Erythroblast (primary cell): ENCODE measurements at places on chromosomes 13 and 19.

- no peak for DNase-seq
Observed at GRCh38 chr13:79918620-79919019, 422.3 kb downstream of the SPRY2 start.

DNA sequence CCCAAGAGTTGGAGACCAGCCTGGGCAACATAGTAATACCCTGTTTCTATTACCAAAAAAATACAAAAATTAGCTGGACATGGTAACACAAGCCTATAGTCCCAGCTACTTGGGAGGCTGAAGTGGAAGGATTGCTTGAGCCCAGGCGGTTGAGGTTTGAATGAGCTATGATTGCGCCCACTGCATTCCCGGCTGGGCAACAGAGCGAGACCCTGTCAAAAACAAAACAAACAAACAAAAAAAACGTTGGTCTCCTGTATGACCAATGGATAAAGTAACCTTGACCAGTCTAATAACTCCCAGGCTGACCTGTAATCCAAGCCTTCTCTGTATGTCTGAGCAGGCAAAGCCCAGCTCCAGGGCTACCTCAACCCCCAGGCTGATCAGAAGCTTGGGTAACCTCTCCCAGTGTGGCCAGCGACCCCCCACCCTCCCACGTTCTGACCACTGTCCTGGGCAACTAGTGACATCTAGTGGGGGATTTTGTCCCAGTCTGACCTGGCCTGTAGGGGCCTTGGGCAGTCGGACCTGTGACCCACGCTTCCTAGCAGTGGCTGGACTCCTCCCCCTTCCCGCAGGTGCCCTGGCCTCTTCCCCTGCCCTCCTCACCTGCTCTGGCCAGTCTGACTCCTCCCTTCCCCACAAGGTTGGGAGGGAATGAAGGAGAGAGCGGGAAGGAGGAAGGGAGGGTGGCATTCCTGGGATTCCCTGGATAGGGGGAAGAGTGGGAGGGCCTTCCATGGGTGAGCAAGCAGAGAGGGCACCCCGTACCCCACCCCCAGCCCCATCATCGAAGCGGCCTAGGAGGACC lies 1.0 kb upstream of the BCAM start:
- DNase-seq: no peak

DNA sequence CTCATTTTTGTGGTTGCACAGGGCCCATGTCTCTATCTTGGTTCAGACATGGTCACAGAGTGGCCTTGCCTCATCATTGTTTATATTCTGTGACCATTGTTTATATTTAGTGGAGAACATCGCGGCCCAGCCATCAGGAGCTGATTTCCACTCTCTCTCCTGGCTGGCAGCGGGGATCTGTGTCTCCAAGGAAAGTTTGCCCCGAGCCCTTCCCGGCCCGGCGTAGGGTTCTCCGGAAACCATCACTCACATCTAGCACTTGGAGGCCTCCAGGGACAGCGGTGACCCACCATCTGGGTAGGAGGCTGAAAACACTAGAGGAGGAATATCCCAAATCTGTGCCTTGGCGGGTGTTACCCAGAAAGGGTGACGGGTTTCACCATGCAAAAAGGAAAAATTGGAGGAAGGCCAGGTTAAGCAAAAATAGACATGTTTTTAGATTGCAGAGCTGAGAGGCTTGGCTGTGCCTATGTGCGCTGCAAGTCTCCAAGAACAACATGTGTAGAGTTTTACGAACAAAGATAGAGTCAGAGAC lies 726 bp upstream of the ZNF358 start:
- DNase-seq: no peak

DNA sequence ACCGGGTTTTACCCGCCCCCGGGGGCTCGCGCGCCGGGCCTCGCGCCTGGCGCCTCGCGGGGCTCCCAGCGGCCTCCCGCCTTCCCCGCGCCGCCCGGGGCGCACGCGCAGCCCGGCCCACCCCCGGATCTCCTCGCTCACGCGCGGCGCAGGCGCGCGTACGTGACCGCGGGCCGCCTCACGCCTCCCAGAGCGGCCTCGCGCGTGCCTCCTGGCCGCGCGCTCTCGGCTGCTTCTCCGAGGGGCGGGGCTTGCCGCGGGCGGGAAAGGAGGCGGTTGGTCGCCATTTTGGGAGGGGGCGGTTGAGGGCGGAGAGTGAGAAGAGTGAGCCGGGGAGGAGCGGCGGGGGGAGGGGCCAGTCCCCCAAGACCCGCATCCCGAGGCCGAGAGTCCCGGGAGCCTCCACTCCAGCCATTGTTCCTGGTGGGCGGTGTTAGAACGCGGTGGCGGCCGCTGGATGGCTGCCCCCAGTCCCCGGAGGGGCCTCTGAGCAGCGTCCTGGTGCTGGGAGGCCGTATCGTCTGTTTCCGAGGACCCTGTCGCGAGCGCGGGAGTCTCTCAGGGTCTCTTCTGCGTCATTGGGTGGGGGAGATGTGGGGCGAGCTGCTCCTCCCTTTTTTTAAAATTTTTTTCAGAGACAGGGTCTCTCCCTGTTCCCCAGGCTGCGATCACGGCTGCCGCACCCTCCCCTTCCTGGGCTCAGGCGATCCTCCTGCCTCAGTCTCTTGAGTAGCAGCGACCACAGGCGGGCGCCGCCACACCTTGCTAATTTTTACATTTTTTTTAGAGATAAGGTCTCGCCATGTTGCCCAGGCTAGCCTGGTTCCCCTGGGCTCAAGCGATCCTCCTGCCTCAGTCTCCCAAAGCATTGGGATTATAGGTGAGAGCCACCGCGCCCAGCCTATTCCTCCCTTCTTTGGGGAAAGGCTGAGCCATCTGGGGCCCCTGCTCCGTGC lies at the start of gene ZNF541:
ZNF541 (minus strand) TSS at position 78 of the 956 bp plus-strand sequence. CDS start 17,292 bp downstream, outside the sequence.
- DNase-seq: peak; percentile 64

DNA sequence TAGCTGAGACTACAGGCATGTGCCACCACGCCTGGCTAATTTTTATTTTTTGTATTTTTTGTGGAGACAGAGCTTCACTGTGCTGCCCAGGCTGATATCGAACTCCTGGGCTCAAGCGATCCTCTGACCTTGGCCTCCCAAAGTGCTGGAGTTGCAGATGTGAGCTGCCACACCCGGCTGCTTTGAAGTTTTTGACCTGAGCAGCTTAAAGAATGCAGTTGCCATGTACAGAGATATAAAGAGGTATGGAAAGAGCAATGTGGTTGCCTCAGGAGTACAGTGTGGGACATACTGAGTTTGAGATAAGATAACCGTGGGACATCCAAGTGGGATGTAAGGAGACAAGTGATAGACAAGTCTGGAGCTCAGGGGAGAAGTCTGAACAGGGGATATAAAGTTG lies 82.7 kb upstream of the LSM14A start:
- DNase-seq: no peak

GRCh38 chr13:22114630-22115311 lies 443.9 kb downstream of the FGF9 start:
- DNase-seq: no peak

DNA sequence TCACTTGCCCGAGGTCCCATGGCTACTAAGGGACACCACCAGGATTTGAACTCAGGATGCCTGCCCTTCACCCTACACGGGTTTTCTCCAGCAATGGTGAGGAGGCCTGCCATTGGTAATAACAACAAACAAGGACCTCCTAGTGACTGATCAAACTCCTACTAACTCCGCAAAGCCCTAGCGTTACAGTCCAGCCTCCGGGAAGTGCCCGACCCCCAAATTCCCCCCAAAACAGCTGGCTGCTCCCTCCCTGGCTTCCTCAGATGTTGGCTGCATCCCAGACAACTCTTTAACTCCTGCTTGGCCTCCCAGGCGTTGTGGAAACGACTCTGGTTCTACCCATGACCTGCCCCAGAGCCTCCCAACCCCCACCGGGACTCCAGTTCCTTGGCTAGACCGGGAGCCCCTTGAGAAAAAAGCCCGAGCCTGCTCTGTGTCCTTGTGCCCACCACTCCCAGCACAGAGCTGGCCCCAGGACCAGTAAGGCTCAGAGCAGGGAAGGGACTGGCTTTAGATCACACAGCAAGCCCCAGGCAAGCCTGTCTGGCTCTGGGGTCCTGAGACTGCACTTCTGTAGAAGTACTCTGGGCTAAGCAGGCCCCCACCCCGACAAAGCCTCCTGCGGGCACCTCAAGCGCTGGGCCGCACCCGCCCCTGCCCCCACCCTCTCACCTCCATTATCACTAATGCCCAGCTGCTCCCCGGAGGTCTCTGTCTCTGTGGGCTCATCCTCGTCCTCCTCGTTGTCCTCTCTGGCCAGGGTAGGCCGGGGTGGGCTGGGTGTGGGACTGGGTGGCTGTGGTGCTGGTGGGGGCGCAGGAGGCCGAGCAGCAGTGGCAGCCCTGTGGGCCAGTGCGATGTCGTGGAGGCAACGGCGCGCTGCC lies 4.7 kb downstream of the AKT1S1 start:
- peak; percentile 65 for DNase-seq

DNA sequence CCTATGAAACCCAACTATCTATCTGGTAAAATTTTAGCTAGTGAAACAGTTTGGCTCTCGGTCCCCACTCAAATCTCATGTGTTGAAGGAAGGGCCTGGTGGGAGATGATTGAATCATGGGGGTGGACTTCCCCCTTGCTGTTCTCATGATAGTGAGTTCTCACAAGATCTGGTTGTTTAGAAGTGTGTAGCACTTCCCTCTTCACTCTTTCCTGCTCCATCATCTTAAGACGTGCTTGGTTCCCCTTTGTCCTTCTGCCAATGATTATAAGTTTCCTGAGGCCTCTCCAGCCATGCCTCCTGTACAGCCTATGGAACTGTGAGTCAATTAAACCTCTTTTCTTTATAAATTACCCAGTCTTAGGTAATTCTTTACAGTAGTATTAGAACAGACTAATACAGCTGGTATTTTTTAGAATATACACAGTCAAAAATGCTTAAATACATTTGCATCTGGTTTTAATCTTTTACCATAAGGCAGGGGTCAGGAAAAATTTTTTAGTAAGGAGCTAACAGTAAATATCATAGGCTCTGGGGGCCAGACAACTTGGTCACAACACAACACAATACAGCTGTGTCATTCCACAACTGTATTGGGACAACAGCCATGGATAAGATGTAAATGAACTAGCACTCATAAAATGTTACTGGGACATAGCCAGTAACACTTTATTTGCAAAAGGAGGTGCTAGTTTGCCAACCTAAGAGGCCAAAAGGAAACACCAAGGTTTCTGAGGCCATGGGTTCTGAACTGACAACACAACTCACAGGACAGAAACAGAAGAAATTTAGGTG lies 24.3 kb downstream of the DZIP1 start:
- DNase-seq: no peak

GRCh38 chr13:31797154-31797775 lies 57.9 kb downstream of the RXFP2 start:
- no peak for DNase-seq

DNA sequence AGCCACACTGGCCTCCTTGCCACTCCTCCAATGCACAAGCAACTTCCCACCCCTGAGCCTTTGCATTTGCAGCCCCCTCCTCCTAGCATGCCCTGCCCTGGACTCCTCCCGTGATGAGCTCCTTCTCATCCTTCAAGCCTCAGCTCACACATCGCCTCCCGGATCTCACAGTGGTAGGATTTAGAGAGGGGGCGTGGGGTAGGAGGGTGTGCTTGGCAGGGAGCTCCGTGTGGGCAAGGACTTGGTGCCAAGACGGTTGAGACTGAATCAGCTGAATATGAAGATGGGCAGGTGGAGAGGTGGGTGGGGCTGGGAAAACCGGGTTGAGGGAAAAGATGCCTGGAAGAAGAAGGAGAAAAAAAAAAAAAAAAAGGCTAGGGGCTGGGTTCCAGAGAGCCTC lies 48.4 kb upstream of the ZNRF4 start:
- DNase-seq: no peak

DNA sequence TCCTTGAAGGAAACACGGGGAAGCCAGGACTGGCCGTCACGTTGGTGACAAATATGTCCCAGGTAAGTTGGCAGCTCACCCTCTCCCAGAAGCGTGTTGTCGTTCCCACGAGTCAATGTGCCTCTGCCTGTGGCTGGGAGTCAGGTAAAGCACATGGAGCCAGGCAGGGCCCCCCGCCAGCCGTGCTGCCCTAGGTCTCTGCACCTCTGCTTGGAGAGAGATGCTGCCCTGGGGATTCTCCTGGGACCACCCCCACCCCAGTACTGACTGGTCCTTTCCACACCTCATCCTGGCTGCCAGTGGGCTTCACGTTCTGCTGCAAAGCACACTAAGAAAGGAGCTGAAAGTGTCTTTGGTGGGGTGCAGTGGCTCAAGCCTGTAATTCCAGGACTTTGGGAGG lies 9.9 kb downstream of the ZNF114 start:
- DNase-seq: no peak

- DNase-seq: no peak
Observed at GRCh38 chr19:51295382-51296126, 15.9 kb upstream of the IGLON5 start.

GRCh38 chr19:6032827-6033226 lies 54.9 kb upstream of the RANBP3 start:
- no peak for DNase-seq

DNA sequence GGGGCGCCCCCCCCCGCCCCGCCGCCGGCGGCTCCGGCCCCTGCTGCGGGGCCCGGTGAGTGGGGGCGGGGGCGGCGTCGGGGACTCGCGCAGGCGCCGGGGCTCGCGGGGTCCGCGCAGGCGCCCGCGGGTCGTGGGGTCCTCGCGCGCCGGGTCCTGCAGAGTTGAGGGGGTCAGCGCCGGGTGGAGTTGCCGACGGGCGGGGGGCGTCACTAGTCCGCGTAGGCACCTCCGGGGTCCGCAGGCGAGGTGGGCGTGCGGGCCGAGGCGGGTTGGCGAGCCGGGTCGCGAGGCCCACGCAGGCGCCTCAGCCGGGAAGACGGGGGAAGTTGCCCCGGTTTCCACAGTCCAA lies 365 bp downstream of the PPP6R1 start:
- DNase-seq: no peak

DNA sequence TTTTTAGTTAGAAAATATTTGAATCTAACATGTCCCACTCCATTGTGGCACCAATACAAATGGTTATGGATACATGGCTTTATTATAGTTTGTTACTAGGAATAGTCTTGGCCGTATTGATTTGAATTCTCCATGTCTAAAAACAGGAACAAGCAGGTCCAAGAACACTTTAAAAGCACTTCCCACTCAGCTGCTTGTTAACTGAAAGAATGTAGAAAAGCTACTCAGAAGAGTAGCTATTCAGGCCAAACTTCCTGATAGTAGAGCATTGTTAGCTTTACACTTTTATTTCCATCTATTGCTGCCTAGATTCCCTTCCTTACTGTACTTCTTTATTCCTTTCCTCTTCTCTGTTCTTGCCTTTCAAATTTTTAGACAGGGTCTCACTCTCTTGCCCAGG lies 6.9 kb downstream of the PIBF1 start:
- no peak for DNase-seq

GRCh38 chr13:106182404-106182803 lies 353.1 kb downstream of the EFNB2 start:
- DNase-seq: no peak

- DNase-seq: no peak
Observed at GRCh38 chr19:1767464-1767933, 14.2 kb downstream of the ONECUT3 start.
